Spleen (tissue), 13 donors: ENCODE measurements at places on chromosomes 6 and 20.

GRCh38 chr6:31952140-31952805, 6.4 kb downstream of the CFB start:
- H3K4me3 ChIP-seq = no peak overlapping the region
- no peak overlapping the region for H3K27ac ChIP-seq
- peaks cover 63% of the 10 kb centered on the region for H3K36me3 ChIP-seq
- no peaks in the 10 kb centered on the region for H3K4me1 ChIP-seq
- no peaks in the 10 kb centered on the region for H3K27me3 ChIP-seq

GRCh38 chr6:152273002-152273401, 364.2 kb downstream of the SYNE1 start:
- H3K27ac ChIP-seq = no peak overlapping the region
- H3K4me1 ChIP-seq = peaks cover 4% of the 10 kb centered on the region
- H3K36me3 ChIP-seq = peaks cover 30% of the 10 kb centered on the region

GRCh38 chr20:43681991-43682410, 15.1 kb downstream of the MYBL2 start:
- H3K27ac ChIP-seq = peak overlapping the region; percentile 79
- peak; percentile 92 for DNase-seq
- no peaks in the 10 kb centered on the region for H3K4me1 ChIP-seq
- H3K4me3 ChIP-seq = no peak overlapping the region
- H3K27me3 ChIP-seq = no peaks in the 10 kb centered on the region

DNA sequence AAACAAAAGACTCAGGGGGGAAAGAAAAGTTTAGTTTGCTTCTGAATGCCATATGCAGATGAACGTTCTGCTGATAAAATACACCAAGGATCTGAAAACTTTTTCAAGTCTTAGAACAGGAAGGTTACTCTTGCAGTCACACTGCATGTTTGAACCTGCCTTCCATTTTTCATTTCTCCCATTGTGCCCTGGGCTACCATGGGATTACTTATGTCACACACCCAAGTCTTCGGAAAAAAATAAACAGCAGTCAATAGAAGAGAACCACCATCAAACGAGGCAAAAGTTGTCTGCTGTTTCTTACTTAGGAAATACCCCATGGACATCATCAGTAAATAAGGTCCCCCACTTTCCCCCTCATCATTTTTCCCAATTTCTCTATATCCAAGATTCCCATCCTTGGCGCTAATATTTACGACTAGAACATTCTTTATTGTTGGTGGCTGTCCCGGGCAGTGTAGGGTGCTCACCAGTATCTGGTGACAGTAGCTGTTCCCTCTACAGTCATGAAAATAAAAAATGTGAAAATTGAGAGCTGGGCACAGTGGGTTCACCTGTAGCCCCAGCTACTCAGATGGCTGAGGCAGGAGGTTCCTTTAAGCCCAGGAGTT, 202.5 kb downstream of the BCAS1 start:
- peak overlapping the region; percentile 58 for H3K27ac ChIP-seq
- H3K4me1 ChIP-seq = peaks cover 33% of the 10 kb centered on the region
- no peak for DNase-seq

GRCh38 chr20:20224806-20225205, 143.1 kb upstream of the INSM1 start:
- DNase-seq = no peak
- H3K27ac ChIP-seq = no peak overlapping the region
- no peaks in the 10 kb centered on the region for H3K36me3 ChIP-seq
- H3K4me3 ChIP-seq = no peak overlapping the region

DNA sequence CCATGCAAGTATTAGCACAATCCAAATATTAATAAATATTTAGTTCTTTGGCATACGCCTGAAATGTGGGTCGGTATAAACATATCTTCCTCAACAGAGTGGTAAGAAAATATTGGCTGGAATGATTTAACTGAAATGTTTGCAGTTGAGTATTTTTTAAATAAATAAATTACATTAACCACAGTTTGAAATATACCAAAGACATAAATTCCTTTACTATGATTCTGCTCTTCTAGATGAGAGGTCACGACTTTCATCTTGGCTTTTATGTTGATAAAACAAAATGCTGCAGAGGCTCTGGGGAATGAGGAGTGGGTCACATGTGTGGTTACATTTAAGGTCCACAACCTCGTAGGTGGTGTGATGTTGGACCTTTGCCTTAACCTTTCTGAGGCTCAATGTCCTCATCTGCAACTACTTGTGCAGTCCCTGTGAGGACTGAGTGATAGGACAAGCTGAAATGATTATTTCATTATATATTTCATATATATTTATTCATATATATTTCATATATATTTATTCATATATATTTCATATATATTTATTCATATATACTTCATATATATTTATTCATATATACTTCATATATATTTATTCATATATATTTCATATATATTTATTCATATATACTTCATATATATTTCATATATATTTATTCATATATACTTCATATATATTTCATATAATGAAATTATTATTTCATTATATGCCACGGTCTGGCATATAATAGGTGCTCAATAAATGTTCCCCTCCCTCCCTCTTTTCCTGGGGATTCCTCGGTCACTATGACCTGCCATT, 107.4 kb downstream of the SAMD5 start:
- no peak overlapping the region for H3K27ac ChIP-seq
- H3K4me1 ChIP-seq = no peaks in the 10 kb centered on the region
- no peaks in the 10 kb centered on the region for H3K36me3 ChIP-seq
- no peak for DNase-seq
- H3K27me3 ChIP-seq = no peaks in the 10 kb centered on the region

GRCh38 chr20:63496596-63497120, 2.2 kb downstream of the EEF1A2 start:
- no peaks in the 10 kb centered on the region for H3K36me3 ChIP-seq
- peaks cover 19% of the 10 kb centered on the region for H3K4me1 ChIP-seq
- DNase-seq = no peak
- no peak overlapping the region for H3K27ac ChIP-seq
- H3K27me3 ChIP-seq = peaks cover 59% of the 10 kb centered on the region

GRCh38 chr6:75345413-75345812, 60.8 kb upstream of the TMEM30A start:
- no peak overlapping the region for H3K27ac ChIP-seq
- no peak overlapping the region for H3K4me3 ChIP-seq
- DNase-seq = no peak

GRCh38 chr6:138971601-138972000, 16.5 kb downstream of the REPS1 start:
- no peak for DNase-seq
- H3K27me3 ChIP-seq = no peaks in the 10 kb centered on the region
- no peak overlapping the region for H3K4me3 ChIP-seq
- H3K36me3 ChIP-seq = no peaks in the 10 kb centered on the region
- no peak overlapping the region for H3K27ac ChIP-seq
- H3K4me1 ChIP-seq = peaks cover 68% of the 10 kb centered on the region

DNA sequence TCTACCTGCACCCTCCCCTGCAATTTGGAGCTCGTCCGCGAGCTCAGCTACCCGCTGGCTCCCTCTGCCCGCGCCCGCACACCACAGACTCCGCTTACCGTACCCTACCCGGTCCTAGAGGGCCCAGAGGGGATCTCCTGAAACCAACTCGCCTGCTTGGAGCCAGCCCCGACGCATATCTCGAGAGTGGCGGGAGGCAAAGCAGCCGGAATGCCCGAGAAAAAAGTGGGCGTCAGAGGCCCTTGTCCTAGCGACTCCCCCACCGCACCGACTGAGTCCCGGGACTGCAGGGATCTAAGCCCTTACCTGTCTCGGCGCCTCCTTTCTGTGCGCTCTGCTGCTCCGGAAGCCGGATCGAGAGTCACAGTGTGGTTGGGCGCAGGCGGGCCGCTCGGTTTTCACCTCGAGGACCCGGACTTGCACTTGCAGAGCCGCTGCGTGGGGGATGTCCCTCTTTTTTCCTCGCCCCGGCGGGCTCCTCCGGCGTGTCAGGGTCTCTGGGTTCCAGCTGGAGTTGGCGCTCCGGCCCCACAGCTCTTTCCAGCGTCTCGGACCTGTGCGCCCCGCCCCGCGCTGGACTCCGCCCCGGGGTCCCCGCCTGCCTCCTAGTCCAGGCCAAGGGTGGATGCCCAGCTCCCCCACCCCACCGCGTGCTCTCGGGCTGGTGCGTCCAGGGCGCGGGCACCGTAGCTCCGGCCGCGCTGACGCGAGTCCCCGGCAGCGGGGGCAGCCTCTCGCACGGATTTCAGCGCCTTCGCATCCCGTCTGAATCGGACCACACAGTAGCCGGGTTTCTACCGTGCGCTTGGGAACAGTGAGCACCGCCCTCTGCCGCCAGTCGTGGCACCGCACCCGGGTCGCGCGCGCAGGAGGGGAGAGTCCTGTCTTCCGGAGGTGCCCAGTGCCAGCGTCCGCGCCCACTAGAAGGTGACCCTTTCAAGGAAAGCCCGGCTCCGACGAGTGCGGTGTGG, at the start of gene PROKR2:
TSS of gene PROKR2 (minus strand) at position 767 of the 971 bp plus-strand sequence. CDS start 2,585 bp downstream, outside the sequence.
- H3K4me1 ChIP-seq = peaks cover 20% of the 10 kb centered on the region
- H3K27me3 ChIP-seq = peaks cover 51% of the 10 kb centered on the region
- peak; percentile 78 for DNase-seq
- no peaks in the 10 kb centered on the region for H3K36me3 ChIP-seq
- H3K4me3 ChIP-seq = peak within 1 kb of the TSS; percentile 32

DNA sequence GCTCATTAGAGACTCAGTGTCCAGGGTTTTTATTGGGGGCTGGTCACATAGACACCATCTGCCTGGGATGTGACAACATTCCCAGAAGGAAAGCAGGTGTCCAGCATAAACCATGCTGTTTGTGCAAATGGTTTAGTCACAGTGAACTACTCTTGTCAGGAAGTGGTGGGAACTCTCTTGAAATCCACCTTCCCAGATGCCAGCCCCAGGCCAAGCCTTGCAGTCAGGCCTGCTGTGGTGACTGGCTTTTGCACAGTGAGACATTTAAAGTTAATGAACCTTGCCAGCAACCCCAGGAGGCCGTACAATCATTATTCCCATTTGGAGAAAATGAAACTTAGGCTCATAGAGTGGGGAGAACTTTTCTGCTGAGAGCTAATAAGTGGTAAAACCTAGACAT, 242.5 kb upstream of the KCNG1 start:
- no peak overlapping the region for H3K4me3 ChIP-seq
- DNase-seq = no peak
- H3K27ac ChIP-seq = no peak overlapping the region

DNA sequence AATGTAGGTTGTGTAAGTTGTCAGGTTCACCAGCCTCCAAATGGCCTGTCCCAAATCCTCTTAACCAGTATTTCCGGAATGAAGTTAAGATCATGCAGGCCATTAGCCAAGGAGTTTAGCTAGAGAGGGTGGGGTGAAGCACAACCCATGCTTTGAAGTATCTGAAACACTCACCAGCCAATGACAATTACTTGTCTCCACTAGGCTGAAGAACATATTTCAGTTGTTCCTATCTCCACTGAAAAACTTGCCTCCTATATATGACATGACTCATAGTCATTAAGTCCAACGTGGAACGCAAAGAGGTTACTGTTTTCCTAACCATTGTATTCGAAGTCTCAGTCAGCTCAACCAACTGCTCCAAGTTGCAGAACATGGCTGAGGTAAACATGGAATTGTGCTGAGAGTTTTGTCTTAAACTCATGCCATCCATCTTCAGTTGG, 37.4 kb upstream of the TNFAIP3 start:
- DNase-seq = no peak
- no peak overlapping the region for H3K27ac ChIP-seq
- no peaks in the 10 kb centered on the region for H3K36me3 ChIP-seq
- H3K27me3 ChIP-seq = no peaks in the 10 kb centered on the region
- no peaks in the 10 kb centered on the region for H3K4me1 ChIP-seq

DNA sequence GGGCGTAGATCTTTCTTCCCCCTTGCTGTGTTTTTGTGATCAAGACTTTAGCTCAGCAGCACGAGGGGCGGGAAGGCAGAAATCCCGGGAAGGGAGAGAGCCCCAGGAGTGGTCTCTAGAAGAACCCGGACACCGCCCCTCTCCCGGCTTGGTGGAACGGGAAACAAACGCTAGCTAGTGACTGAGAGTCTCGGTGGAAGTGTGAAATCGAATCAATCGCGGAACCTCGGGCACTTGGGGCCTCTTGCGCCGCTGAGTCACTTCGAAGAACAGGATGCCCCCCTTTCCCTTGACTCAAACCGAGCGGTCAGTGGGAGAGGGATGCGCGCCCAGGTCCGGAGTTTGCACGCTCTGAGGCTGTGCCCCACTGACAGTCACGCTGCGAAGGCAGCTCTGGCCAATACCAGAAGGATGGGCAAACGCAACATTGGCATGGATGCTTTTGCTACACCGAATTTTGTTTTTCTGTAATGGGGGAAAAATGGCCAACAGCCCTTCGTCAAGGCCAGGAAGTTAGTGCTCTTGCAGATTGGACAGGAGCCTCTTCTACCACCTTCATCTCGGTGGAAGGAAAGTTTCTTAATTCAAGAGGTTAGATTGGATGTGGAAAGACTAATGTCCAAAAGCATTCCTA, 1.6 kb upstream of the OLIG3 start:
- no peaks in the 10 kb centered on the region for H3K36me3 ChIP-seq
- H3K27me3 ChIP-seq = peaks cover 89% of the 10 kb centered on the region
- no peak overlapping the region for H3K4me3 ChIP-seq
- no peak for DNase-seq

DNA sequence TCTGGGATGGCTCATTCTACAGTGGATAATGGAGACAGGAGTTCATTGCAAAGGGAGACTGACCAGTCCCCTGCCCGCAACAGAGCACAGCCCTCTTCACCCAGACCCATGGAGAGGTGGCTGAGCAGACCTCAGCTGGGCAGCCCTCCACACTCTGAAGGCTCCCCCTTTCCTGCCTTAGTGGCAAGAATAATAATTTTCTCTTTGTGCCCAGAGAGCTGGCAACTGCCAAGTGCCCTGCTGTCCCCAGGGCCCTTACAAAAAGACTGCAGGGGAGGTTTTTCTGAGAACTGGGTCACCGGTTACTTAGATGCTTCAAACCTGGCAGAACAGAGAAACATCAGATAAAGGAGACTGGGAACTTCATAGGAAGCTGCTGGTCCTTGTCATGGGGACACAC, 35.4 kb upstream of the ZNFX1 start:
- DNase-seq = no peak
- peaks cover 6% of the 10 kb centered on the region for H3K4me1 ChIP-seq
- H3K4me3 ChIP-seq = no peak overlapping the region
- no peak overlapping the region for H3K27ac ChIP-seq
- no peaks in the 10 kb centered on the region for H3K36me3 ChIP-seq
